ENCODE measurements at places on chromosomes 2 and 18.

- DNase-seq, result no peak
These were observed 1211.7 kb upstream of the ACVR2A start for GRCh38 chr2:146633159-146633558.

GRCh38 chr18:13219593-13220159 lies 1.1 kb downstream of the LDLRAD4 start:
- no peak for DNase-seq

DNA sequence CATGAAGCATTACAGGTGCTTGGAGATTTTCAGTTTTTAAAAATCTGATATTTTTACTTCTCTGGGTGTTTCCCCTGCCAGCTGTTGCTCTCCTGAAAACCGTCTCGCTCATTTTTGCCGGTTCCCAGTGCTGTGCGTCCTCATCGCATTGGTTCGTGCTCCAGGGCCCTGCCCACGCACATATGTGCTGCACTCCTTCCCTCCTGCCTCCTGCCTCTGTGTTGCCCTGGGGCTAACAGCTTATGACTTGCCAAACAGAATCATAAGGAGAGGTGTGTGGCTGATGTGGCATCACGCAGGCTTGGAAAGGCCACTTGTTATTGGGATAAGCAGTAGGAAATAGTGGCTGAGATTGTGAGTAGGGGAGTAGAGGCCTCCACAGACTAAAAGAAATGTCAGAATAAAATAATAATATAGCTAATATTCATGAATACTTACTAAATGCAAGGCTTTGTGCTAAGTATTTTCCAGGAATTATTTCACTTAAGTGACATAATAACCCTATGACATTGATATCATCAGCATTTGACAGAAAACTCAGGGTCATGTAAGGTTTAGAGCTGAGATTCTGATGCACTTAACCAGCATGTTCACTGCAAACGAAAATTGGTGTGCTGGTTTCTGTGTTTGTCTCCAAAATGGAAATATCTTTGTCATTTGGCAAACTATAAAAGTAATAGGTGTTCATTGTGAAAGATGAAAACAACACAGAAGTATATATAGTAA lies 53.5 kb downstream of the SLC4A1AP start:
- DNase-seq, result no peak

GRCh38 chr2:1738163-1738562 lies 6.2 kb downstream of the PXDN start:
- no peak for DNase-seq

DNA sequence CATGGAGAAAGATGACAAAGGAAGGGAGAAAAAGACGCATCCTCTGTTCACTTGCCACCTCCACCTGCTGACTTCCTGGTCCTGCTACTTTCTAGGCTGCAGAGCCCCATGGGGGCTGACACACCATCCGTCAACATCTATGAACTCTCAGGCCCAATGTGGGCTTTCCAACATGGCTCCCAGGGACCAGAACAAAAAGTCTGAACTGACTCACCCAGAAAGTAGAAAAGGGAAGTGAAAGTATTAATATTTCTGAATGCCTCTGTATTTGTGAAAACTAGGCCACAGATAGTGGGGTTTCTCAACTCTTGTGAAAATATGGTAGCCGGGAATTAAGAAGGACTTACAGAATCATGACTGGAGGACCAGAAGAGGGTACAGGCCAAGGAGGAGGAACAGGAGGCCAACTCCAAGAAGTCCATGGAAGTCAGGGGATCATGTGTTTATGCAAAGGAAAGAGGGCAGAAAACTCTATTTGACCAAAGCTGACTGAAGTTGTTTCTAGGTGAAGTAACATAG lies 123.1 kb upstream of the CAB39 start:
- no peak for DNase-seq

- DNase-seq, result no peak
These were observed 287.7 kb downstream of the PIK3C3 start for GRCh38 chr18:42242758-42243157.

DNA sequence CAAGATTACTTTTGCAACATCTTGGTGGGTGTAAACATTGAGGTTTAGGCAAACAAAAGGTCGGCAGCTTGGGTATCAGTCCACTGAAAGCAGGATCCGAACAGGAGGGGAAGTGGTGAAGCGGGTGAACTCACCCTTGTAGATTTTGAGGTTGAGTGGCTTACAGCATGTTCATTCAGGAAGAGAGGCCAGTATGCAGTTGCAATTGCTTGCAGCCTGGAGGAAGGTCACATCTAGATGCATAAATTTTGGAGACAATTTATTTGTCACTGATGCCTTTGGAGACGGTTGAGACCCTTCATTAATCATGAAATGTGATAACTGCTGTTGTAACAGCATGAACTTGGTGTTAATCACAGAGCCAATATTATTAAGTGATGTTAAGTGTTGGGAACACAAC lies 131.1 kb downstream of the LTBP1 start:
- DNase-seq, result no peak

DNA sequence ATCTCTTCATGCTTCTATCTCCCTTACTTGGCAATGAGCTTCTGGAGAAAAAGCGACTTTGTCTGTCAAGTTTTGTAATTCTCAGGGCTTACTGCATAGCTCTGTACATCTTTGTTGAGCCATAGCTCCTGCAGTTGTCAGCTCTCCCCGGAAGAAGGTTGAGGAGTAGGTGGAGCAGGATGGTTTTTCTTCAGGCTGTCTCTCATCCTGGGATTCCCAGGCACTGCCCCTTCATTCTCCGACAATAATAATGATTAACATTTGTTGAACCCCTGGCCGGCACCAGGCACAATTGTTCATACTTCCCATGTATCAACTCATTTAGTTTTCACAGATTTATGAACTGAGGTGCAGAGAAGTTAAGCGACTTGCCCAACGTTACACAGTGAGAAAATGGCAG lies 23.5 kb upstream of the RHOB start:
- no peak for DNase-seq

DNA sequence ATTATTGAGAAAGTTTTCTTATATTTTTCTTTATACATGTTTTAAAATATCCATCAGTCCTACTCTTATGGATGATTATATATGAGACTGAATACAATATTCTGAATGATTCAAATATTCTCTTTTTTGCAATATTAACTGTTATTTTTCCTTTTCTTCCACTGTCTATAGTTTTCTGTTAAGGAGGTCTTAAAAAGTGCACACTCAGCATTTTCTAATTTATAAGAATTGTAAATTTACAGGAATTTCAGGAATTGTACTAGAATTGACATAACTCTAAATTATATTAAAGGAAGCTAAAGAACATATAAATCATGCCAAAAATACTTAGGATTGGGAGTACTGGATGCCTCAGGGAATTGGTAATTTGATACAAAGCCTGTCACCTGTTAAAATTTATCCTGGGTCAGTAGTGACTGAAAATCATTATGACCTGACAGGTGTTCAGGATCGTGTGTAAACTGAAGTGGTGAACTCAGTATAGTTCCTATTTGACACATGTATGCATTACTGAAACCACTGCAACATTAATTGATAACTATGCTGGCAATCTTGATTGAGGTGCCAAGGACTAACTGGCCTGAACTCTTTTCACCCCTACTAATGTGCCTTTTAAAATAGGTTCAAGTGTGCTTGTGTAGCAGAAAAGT lies 30.4 kb downstream of the MSTN start:
- DNase-seq, result no peak

GRCh38 chr2:70691497-70692140 lies 76.4 kb downstream of the ADD2 start:
- no peak for DNase-seq

DNA sequence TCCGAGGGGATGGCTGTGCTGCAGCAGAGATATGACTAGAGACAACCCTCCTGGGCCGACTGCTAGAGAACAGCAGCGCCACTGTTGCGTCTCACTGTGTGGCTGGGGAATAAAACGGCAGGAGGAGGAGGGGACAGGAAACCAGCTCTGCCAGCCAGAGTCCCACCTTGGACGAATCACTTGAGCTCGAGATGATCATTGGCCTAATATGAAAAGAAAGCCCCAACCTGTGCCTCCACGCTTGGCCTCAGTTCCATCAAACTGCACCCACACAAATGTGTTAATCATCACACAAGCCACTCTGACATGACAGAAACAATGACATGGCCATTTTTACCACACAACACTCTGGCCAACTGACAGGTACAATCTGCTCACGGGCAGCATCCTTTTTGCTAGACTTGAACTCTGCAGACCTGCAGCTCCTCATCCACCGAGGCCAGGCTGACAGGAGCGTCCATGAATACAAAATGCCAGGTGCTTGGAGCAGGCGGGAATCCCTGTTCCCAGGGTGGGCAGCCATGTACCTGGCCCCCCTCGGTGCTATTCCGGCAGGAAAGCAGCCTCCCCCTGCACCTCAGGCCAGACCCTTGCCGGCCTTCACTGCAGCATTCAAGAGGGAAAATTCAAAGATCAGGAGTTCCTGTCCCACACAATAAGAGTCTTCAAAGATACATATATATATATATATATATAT lies 52.3 kb downstream of the PARD6G start:
- no peak for DNase-seq
